CD8-positive, alpha-beta memory T cell (primary cell): ENCODE measurements at places on chromosomes 6 and 20. TPM values are rescaled to one million over a fixed set of nuclear protein-coding genes. Genes with fewer than 3 reads are reported as not detected.
A peak's percentile ranks its signal among the peaks of the same experiment; 100 is the strongest.

GRCh38 chr20:14360416-14360815 is 23.0 kb upstream of the FLRT3 start:
- no peaks in the 10 kb centered on the region for H3K27me3 ChIP-seq
- H3K4me3 ChIP-seq = no peak overlapping the region
- H3K36me3 ChIP-seq = no peaks in the 10 kb centered on the region
- DNase-seq = no peak
- no peak overlapping the region for H3K27ac ChIP-seq

The C6orf58 gene
- not detected for total RNA-seq

GRCh38 chr20:36467076-36467999 is 74.0 kb upstream of the MYL9 start:
- H3K27me3 ChIP-seq = no peaks in the 10 kb centered on the region
- H3K27ac ChIP-seq = no peak overlapping the region
- no peaks in the 10 kb centered on the region for H3K36me3 ChIP-seq
- H3K4me1 ChIP-seq = peaks cover 73% of the 10 kb centered on the region
- H3K4me3 ChIP-seq = peak overlapping the region; percentile 16

The PRR18 gene
- 0.07 TPM for total RNA-seq

- DNase-seq = no peak
- H3K27me3 ChIP-seq = no peaks in the 10 kb centered on the region
- H3K36me3 ChIP-seq = no peaks in the 10 kb centered on the region
- no peak overlapping the region for H3K4me3 ChIP-seq
- H3K4me1 ChIP-seq = no peaks in the 10 kb centered on the region
Observed at GRCh38 chr20:20480689-20481088, 112.8 kb downstream of the INSM1 start.

DNA sequence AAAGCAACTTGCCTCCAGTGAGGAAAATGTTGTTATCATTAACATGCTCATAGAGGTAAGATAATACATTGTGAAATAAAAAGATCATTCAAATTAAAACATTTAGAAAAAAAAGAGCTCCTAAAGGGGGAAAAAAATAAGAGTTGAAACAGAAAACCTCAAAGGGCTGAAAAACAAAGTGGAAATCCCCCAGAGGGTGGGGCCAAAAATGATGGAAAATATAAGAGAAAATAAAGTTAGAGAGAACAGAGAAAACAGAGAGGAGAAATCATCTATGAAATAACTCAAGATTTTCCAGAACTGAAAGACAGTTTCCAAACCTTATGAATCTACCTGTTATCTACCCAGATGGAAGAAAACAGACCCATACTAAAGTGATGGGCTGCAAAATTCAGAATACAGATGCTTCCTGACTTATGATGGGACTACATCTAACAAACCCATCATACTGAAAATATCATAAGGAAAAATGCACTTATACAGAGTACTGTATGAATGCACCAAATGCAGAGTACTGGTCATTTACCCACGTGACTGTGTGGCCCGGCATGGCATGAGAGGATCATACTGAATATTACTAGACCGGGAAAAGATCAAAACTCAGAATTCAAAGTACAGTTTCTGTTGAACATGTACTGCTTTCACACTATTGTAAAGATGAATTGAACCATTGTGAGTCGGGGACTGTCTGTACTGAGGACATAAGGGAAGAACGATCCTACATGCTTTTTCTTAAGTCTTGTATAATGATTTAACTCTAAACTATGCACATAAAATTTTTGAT is 4.0 kb downstream of the ZBTB24 start:
- peaks cover 59% of the 10 kb centered on the region for H3K4me1 ChIP-seq
- H3K27me3 ChIP-seq = no peaks in the 10 kb centered on the region
- peak overlapping the region; percentile 57 for H3K4me3 ChIP-seq

GRCh38 chr6:91167846-91168245 is 581.0 kb upstream of the MAP3K7 start:
- no peaks in the 10 kb centered on the region for H3K36me3 ChIP-seq
- no peak overlapping the region for H3K27ac ChIP-seq
- no peaks in the 10 kb centered on the region for H3K4me1 ChIP-seq

The NFATC2 gene
- total RNA-seq = 64.4 TPM

The CST1 gene
- total RNA-seq = not detected

DNA sequence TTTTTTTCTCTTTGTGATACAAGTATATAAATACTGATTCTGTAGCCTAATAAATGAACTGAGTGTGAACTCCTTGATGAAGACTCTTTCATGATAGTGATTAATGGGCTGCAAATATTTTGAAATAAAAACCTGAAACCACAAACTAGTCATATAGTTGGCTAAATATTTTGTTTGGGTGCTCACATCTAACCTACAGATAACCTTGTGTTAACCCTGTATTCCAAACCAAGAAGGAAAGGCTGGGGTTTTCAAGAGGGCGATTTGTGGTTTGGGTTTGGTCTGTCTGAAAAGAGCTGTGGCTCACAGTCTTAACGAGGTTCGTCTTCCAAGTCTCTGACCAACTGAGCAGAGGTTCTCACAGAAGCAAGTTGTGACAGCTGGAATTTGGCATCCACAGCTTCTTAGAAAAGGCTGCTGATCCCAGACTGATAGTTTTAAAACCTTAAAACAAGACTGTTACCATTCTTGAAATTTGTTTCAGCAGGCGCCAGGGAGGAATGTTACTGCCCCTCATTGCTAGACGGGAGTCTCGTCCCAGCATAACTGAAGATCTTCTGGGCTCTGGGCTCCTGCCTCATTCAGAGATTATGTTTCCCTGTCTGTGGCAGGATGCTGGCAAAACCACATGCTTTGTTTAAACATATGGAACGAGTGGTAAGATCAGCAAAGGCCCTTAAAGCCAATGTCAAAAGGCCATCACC is 736.4 kb upstream of the MARCKS start:
- no peaks in the 10 kb centered on the region for H3K4me1 ChIP-seq
- no peaks in the 10 kb centered on the region for H3K36me3 ChIP-seq
- H3K27me3 ChIP-seq = no peaks in the 10 kb centered on the region
- H3K4me3 ChIP-seq = no peak overlapping the region

The CD2AP gene
- total RNA-seq = 28.8 TPM

The SLC32A1 gene
- total RNA-seq = not detected

GRCh38 chr20:49775229-49775693 is 37.4 kb upstream of the SLC9A8 start:
- peaks cover 8% of the 10 kb centered on the region for H3K4me1 ChIP-seq
- no peak overlapping the region for H3K4me3 ChIP-seq
- no peak for DNase-seq
- H3K36me3 ChIP-seq = no peaks in the 10 kb centered on the region
- H3K27me3 ChIP-seq = peaks cover under 1% of the 10 kb centered on the region

DNA sequence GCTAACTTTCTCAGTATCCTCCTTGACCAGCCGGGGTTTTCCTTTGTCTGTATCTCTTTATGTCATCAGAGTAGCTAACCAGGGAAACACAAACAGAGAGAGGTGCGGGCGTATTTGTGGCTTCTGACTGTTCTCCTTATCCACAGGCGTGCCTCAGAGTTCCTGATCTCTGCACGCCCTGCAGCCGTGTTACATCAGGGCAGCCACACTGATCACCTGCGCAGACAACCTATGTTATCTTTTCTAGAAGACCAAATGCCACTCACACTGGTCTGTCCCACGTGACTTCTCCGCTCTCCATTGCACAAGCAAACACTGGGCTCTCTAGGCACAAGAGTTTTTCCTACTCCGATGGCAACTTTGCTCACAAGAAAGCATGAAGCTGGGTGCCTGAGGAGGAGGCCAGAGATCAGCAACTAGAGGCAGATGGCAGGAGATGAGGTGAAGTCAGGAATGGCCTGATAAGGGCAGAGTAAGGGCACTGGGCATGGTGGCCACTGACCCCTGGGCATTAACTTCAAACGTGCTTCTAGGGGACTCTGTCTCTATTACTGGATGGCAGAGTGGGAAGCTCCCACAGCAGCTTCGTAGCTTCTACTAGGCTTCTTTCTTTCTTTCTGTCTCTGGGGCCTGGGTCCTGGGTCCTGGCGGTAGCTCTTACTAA is 4.5 kb downstream of the PDE10A start:
- no peaks in the 10 kb centered on the region for H3K27me3 ChIP-seq
- no peaks in the 10 kb centered on the region for H3K36me3 ChIP-seq

The DOK5 gene
- total RNA-seq = 5.1 TPM

The HSPA12B gene
- total RNA-seq = not detected

The ULBP2 gene
- total RNA-seq = 0.48 TPM
